ENCODE measurements at places on chromosomes 3 and 15.

DNA sequence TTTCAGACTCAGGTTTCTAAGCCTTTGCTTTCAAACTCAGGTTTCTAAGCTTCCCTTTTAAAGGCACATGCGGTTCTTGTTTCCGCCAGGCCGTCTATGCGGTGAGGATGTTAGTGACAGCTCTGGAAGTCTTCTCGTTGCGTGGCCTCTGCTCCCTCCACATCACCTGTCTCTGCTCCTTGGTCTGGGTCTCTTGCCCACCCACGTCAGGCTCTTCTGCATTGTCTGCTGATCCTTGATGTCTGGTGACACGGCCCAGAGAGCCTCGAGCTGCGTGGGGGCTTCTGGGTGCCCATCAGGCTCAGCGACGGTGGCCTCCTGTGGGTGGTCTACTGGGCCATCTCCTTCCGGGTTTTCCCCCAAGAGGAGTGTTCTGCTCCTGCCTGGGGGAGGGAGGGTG is 30.5 kb downstream of the KLF13 start:
- DNase-seq, result no peak

GRCh38 chr3:31197941-31198340 is 303.5 kb upstream of the GADL1 start:
- DNase-seq, result no peak

- no peak for DNase-seq
Measured at GRCh38 chr3:37025561-37026335, 32.4 kb downstream of the MLH1 start.

- DNase-seq, result no peak
Measured at GRCh38 chr15:99930696-99931095, 197.5 kb upstream of the LYSMD4 start.

GRCh38 chr15:57090496-57090859 is 172.0 kb downstream of the TCF12 start:
- DNase-seq, result no peak

DNA sequence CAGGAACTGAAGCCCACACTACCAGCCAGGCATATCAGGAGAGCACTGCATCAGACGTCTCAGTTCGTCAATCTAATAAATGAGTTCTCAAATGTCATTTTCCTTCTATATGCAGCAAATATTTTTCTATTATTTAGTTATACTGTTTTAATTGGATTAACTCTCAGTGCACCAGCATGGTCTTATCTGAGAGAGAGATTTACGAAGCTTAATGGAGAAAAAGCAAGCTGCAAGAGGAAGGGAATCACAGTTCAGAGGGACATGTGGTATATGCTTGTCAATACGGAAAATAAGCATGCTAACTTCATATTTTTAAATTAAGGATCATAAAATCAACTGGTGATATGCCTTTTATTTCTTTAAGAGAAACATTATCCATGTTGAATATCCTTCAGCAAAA is 213.1 kb upstream of the NECTIN3 start:
- no peak for DNase-seq

- no peak for DNase-seq
Measured at GRCh38 chr15:45169608-45170480, 17.9 kb downstream of the SHF start.

DNA sequence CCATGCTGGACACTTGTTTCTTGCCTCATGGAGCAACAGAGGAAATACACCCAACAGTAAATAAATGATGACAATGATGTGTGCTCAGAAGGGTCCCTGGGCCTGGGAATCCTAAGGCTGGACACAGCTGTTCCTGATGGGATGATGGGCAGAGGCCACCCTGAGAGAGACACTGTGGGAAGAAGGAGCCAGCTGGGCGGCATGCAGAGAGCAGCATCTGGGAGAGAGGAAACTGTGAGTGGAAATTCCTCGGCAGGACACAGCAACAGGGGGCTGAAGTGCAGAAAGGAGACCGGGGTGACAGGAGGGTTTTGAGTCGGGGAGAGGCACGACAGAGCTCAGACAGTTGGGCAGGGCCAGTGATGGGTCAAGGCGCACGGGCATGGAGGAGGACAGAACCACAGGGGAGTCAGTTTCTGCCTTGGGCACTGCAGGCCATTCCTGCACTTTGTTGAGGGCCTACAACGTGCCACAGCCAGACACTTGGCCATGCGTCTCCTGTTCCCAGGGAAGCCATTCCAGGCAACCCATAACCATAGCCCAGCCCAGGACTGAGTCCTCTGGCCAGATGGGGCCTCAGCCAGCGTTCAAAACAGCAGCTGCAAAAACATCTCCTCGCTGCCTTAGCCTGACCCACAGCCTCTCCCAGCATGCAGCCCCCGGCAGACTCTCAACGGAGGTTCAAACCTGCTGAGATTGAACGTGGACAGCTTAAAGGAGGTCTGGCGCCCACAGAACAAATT is 36.7 kb upstream of the SLC6A1 start:
- DNase-seq, result no peak

GRCh38 chr15:48089702-48090101 is 31.1 kb upstream of the SLC24A5 start:
- no peak for DNase-seq

GRCh38 chr3:186385856-186386602 is 24.0 kb upstream of the DGKG start:
- no peak for DNase-seq

- no peak for DNase-seq
Measured at GRCh38 chr3:27613846-27614500, 108.2 kb downstream of the EOMES start.

DNA sequence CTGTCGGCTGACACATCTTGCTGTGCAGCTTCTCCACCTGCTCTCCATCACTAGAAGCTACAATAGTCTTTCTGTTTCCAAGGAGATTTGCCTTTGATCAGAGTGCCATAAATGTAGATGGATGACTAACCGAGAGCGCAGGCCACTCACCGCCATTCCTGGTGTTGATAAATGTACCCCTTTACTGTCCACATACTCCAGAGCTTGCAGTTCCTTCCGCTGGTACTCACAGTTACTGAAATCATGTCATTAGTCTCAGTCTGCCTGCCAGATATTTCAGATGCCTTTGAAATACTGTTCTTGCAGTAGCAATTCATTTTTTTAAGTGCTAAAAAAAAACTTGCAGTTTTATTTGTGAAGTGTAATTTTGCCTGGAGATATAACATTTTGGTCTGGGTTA is 72.3 kb downstream of the BLM start:
- no peak for DNase-seq
